ENCODE measurements at places on chromosomes 11 and 22.

- no peak for DNase-seq
Measured at GRCh38 chr11:44779736-44780520, 53.2 kb downstream of the TSPAN18 start.

DNA sequence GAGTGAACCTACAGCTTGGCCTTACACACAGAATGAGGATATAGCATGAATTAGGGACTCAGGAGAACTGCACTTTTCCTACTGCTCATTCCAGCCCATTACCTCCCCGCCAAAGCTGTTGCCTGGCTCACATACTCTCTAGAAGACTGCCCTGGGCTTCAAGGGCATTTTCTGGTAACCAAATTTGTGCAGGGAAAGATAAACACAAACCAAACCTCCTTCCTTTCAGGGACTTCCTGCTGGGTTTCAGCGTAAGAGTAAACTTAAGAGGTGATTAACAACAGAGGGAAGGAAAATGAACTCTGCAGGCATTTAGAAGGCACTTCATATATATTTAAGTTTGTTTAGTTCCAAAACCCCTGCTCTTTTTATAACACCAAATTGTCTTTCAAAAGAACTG is 194.9 kb downstream of the SWAP70 start:
- no peak for DNase-seq

GRCh38 chr11:73940801-73941570 is 9.8 kb upstream of the DNAJB13 start:
- DNase-seq = no peak

DNA sequence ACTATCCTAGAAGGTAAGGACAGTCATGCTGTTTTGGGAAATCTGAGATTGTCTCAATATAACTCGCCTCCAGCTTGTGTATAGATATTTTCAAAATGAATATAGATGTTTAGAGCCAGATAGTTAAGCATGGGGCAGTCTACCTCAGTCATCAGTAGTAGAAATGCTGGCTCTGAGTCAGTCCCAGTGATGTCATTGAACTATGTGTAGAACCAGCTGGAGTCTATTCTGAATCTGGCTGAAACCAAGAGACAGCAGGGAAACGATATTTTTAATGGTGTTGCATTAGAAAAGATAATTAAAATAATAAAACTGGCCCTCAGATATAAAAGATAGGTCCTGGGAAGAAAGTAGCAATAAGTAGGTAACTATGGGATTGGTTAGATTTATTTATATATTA is 25.9 kb downstream of the PIWIL4 start:
- no peak for DNase-seq

DNA sequence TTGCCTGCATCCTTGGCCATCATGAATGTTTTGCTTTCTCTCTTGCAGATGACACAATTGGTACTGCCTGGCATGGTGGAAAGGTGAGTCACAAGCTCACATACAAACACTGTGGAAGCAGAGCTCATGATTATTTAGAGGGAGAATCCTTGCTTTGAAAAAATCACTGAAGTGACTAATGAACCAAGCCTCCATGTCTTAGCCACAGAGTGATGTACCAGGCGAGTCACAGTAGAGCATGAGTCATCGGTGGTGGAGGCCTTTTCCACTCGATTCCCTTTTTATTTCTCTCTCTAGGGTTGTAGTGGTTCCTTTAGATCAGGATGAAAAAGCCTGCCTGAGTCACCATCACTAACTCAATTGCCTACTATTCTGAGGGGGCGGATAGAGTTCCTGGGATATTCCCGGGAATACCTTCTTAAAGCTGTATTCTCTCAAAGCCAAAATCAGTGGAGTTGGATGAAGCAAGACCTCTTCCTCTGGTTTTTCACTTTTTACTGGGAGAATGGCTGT is 49.6 kb upstream of the ALKBH3 start:
- peak; percentile 6 for DNase-seq

DNA sequence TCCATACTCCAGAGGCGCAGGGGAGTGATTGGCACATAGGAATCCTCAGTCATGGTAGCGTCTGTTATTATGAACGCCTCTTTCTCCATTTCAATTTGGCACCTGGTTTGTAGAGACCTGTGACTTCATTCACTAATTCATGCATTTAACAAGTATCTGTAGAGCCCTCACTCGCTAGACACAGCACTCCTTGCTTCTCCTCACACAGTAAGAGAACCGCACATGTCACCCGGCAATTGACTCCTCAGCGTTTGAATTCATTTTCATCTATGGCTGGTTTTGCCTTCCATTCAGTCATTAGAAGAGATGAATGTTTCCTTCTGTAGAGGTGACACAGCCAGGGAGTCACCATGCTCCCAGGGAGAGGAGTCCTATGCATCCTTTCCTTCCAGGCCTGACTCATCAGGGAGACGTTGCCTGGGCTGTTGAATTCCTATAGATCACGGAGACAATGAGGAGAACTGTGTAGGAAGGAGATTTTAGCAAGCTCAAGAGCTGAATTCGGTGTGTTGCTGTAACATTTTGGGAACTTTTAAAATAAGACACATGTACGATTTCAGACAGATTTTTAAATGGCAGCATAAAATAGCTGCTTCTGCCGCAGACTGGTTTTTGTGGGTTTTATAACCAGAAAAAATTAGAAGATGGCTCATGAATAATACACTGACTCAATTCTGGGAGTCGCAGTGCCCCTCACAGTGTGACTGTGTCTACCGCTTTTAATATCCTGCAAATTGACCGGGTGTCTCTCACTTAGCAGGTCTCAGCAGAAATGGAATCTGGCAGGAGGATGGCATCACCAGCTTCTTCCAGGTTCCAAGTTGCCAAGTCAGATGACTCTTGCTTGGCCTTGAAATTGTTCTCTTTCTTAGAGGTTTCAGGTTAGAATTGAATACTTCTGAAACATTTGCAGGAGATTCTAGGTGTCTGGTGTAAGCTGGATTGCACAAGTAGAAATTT is 44.4 kb upstream of the CLMP start:
- DNase-seq = no peak

DNA sequence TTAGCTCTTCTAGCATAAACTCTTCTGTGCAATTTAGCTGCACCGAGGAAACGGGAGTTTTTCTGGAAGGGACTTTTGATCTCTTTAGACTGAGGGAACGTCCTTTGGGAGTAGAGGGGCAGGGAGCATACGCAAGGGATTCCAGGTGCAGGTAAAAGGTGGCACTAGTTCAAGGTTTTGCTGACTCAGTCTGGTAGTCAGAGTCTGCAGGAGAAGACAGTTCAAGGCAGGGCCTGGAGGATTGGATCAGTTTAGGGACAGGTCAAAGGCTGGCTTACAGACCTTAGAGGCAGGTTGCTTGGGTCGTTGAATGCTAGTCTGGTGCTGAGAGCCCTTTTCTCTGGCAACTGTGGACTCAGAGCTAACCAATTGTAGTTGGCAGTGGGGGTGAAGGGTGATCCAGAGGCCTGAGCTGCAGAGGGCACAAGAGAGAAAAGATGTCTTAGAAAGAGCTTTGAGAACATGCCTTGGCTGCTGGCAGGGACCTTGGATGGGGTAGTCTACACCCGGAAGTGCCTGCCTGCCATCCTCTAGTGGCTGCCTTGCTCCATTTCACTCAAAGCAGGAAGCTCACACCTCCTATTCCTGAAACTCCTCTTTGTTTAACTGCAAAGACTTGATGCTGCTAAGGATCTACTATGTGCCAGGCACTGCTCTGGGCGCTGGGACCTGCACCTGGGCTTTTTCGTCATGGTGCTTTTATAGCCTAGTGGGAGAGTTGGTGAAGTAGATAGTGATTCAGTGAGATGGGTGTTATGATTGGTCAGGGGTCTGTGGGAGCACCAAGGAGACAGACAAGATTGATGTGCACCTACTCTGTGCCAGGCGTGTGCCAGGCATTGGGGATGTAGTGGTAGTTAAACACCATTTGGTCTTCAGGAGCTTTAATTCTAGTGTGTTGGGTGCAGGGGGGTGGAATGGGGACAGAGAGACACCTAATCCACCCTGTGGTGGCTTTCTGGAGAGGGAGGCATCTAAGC is 17.1 kb downstream of the MIAT start:
- no peak for DNase-seq

DNA sequence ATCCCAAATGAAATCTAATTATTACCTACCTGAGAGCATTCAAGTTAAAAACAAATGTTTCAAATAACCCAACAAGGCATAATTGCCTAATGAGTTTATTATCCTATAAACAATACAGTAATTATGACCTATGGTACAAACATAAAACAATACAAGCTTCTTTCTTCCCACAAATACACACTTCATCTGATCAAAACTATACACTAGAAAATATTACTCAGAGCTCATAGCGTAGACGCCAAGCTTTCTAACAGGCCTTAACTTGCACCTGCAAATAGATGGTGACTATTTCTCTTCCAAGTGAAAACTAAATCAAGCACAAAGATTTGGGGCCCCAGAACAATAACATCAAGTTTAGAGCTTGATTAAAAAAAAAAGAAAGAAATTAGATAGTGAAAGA is 78.1 kb downstream of the SOX6 start:
- no peak for DNase-seq

DNA sequence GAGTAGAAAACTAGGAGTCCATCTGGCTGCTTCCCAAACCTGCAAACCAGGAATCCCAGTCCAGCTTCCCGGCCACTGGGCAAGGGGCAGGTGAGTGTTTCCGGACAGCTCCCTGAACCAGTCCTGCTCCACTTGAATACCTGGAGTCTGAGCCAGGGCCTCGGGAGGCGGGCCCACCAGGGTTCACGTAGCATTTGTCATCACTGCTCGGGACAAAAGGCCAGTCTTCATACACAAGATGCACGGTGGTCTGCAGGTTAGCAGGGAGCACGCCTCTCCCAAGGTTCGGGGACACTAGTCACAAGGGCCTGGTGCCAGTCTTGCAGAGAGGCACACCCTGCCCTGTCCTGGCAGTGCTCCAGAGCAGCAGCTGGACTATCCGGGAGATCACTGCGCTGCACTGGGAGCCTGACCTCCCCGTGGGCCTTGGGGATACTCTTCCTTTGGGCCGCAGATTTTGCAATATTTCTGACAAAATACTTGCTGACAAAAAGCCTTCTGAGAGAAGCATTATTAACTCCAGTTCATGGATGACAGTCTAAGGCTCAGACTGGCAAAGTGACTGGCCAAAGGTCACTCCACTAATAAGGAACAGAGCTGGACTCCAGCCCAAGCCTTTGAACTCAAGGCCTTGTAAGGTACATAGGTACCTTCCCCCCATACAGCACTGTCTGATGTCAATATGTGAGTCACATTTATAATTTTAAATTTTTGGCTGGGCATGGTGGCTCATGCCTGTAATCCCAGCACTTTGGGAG is 25.1 kb downstream of the CD6 start:
- no peak for DNase-seq

DNA sequence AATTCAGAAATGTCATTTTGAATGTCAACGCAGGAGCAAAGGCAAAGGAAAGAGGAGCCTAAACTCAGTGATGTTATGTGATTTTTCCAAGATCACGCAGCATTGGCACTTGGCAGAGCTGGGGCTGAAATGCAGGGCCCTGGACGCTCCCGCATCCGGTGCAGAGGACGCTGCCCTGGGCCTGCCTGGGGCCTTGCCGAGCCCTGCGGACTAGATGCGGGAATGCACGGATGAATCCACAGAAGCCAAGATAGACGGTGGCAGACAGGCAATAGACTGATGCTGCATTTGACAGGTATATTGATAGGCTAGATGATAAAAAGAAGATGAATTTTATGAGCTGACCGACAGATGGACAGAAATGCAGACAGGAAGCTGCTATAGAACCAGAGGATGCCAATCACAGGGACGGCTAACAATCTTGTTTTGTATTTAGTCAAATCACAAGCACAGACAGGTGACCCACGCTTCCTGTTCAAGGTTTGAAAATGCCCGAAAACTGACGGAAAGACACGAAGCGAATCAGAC is 696 bp upstream of the MARK2 start:
- DNase-seq = no peak

DNA sequence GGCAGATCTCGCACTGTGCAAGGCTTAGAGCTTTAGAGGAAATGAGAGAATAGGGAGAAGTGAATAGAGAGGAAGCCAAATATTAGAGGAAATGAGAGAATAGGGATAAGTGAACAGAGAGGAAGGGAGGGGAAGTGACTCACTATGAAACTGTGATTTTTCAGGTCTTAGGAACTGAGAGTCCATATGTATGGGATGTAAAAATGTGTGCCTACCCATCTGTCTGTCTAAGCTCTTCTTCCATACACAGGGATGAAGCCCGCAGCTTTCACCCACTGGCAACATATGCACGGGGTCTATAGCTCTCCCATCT is 6.4 kb upstream of the CCDC86 start:
- DNase-seq = no peak

DNA sequence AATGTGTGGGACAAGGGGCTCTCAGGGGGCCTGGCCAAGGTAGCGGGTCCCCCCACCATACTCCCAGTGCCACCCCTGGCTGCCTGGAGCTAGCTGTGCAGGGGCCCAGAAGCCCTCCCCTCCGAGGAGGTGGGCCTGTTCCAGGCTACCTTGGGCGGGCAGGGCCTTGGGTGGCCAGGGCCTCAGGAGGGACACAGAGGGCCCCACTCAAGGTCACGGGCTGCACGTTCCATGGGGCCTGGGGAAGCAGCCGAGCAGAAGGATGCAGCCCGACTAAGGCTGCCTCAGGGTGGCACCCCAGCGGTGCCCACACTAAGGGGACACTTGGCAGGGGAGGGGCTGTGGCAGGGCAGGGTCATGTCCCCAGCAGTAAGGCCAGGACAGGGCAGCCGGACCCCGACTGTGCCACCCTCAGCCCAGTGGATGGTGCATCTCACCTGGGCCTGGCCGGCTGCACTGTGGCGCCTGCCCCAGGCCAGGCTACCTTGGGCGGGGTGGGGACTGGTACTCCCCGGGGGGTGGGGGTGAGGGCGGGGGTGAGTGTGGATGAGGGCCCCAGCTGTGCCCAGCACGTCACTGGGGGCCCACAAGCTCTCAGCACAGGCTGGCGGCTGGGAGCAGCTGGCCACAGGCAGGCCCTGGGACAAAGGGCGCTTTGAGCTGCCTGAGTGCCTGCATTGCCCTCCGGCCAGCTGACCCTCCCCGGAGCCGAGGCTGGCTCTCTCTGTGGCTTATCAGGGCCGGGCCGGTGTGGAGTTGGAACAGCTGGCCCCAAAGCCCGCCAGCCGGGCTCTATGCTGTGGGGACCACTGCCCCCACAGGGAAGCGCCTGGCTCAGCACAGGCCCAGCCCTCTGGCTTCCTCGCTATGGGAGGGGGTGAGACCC is 117.1 kb downstream of the KCNQ1 start:
- DNase-seq = no peak

DNA sequence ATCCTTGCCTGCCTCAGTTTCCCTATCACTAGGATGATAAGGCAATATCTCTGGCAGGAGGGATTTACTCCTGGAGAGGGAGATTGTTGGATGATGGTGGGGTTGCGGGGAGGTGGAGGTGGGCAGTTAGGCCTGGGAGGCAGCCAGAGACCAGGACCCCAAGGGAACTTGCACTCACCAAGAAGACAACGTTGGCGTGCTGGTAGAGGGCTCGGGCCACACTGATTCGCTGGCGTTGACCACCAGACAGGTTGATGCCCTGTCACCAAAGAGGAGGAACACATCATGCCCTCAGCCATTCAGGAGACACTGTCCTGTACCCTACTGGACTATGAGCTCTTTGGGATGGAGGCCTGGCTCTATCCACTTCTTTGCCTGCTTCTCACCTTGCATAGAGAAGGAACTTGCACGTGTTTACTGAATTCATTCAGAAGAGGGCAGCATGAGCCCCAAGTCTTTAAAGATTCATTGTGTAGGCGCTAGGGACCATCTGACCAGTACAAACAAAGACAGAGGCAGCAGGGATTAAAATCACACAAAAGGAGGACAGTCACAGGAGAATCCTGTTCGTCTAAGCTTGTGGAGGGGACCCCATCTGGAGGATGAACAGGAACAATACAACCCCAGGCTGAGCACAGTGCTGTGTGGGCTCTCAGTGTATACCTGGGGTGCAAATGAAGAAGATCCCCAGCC is 24.2 kb upstream of the KCNJ11 start:
- DNase-seq = no peak

GRCh38 chr11:117790279-117790678 is 6.7 kb downstream of the DSCAML1 start:
- DNase-seq = no peak

All from stimulated activated CD8-positive, alpha-beta memory T cell treated with anti-CD3 and anti-CD28 coated beads, Interleukin-15, amount 100 ng/mL, for 24 hours (primary cell).